Activated CD4-positive, alpha-beta T cell treated with anti-CD3 and anti-CD28 coated beads, Interleukin-2, amount 50 U/mL, for 48 hours (primary cell): ENCODE measurements at places on chromosomes 16 and 17.

GRCh38 chr17:34542700-34543336 lies 36.6 kb upstream of the TMEM132E start:
- DNase-seq, result peak; percentile 59

DNA sequence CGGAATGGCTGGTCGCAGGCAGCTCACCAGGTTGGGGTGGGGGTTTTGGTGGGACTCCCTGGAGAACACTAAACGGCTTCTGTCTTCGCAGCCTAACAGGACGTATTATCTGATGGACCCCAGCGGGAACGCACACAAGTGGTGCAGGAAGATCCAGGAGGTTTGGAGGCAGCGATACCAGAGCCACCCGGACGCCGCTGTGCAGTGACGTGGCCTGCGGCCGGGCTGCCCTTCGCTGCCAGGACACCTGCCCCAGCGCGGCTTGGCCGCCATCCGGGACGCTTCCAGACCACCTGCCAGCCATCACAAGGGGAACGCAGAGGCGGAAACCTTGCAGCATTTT lies 59.7 kb downstream of the PDPK1 start:
- DNase-seq, result no peak

- DNase-seq, result no peak
These were observed 30.5 kb downstream of the TXNDC11 start for GRCh38 chr16:11712122-11712521.

DNA sequence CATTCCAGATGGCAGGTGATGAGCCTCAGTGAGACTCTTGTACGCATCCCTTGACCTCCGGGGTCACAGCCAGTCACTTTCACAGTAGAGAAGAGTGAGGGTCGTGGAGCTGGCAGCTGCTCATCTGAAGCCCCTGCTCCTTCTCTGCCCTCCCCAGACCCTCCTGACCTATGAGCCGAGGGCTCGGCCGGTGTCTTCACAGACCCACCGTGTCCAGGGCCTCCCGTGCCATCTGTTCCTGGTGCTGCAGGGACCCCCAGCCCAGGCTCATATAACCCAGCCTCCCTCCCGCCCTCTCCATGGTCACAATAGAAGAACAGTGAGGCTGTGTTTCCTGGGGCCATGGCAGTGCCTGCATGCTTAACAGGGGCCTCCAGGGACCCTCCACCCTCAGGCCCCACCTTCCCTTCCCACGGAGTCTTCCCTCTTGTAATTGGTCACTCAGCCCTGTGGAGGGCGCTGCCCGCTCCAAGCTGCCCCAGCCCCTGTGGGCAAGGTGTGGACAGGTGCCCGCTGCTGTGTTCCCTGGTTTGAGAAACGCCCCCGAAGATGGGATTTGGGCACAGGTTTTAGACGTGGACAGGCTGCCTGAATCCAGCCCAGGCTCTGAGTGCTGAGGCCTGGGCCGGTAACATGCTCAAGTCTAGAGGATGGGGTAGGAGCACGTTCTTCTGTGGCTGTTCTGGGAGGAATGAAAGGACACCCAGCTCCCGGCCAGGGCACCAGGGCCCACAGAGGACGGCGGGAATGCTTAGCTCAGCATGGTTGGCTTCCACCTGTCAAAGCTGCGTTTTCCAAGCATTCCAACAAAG lies 38.7 kb downstream of the ACSF3 start:
- no peak for DNase-seq

- no peak for DNase-seq
These were observed 79.8 kb upstream of the TMEM97 start for GRCh38 chr17:28239271-28239624.

- DNase-seq, result no peak
These were observed 55.1 kb upstream of the CLEC3A start for GRCh38 chr16:77967054-77967904.

DNA sequence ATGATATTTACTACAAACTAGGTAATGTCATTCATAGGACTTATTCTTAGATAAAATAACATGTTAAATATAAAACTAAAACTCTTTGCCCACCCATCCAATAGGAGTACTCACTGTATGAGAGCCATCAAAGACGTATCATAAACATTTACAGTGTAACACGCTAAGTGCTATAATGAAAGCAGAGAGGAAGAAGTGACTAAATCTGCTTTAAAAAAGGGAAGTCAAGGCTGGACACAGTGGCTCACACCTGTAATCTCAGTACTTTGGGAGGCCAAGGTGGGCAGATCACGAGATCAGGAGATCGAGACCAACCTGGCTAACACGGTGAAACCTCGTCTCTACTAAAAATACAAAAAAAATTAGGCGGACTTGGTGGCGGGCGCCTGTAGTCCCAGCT lies 32.4 kb downstream of the SPAG9 start:
- no peak for DNase-seq

GRCh38 chr16:67489401-67490083 lies 6.2 kb upstream of the AGRP start:
- no peak for DNase-seq

- no peak for DNase-seq
These were observed 66.6 kb upstream of the CHMP6 start for GRCh38 chr17:80924807-80925610.

GRCh38 chr16:21592191-21592590 lies 7.2 kb upstream of the METTL9 start:
- no peak for DNase-seq

DNA sequence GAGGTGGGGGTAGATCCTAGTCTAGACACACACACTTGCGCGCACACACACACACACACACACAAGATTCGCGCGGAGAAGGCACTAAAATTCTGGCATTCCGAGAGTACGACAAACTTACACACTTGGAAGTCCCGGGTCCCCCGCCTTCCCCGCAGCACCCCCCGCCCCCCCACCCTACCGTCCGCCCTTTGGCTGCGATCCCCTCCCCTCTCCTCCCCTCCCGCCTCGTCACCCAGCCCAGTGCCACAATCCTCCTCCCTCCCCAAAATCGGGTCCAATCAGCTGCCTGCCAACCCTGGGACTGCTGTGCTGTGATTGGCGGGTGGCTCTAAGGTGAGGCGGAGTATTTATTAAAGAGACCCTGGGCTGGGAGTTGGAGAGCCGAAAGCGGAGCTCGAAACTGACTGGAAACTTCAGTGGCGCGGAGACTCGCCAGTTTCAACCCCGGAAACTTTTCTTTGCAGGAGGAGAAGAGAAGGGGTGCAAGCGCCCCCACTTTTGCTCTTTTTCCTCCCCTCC lies at the start of gene SOX9:
SOX9 (plus strand) TSS at position 379 of the 522 bp plus-strand sequence. CDS start 372 bp downstream, outside the sequence.
- DNase-seq, result no peak

GRCh38 chr16:9219813-9220212 lies 128.4 kb downstream of the HAPSTR1 start:
- no peak for DNase-seq

- no peak for DNase-seq
These were observed 44.5 kb upstream of the SSTR5 start for GRCh38 chr16:1028056-1028455.

- no peak for DNase-seq
These were observed 4.3 kb downstream of the SPDYE4 start for GRCh38 chr17:8753976-8754440.

DNA sequence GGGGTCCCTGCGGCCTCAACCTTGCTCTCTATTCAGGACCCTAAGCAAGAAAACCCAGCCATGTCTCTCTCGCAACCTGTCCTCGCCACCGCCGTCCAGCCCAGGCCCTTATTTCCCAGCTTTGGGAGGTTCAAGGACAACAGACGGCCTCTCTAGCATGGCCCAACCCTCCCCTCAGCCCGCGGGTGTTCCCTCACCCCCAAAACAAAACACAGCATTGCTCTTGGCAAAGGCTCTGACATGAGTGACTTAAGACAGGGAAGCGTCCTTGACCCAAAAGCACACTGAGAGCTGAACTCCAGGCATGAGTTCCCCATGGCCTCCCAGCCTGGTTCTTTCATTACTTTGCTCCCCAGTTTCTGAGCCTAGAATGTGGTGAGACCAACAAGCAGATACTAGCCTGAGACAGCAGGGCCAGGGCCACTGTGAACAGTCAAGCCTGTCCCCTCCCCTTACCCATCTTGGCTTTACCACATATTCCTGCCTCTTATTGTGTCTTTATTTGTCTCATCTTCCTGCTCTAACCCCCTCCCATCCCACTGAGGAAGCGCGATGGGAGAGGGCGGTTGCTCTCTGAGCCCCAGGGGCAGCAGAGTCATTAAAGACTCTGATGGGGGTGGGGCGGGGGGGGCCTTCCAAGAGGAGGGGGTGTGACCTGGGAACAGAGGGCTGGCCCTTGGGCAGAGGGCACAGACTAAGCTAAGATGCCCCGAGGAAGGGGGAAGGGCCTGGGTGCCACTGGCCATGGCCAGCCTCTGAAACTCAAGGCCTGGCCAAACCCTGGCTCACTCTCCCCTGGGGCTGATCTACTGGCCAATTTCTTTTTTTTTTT lies 11.8 kb downstream of the SREBF1 start:
- DNase-seq, result no peak

GRCh38 chr17:72491102-72491501 lies 370.3 kb downstream of the SOX9 start:
- no peak for DNase-seq

GRCh38 chr16:68072038-68072695 lies 13.0 kb upstream of the NFATC3 start:
- DNase-seq, result no peak

DNA sequence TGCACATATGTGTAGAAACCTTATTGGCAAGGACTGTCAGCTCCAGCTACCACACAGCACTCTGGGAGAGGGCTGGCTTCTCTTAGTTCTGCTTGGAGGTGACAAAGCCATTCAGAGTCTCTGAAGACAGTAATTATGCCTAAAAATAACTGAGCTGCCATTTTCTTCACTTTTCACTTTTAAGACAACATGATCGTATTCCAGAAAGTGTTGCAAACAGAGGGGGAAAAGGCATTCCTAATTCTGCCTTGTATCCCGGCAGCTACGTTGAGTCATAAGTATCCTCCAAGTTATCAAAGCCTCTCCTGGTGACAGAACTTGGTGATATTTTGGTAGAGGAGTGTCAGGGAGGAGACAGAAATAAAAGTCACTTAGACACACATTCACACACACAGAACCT lies 327.7 kb downstream of the HAPSTR1 start:
- DNase-seq, result no peak

- no peak for DNase-seq
These were observed 628 bp upstream of the ZNF18 start for GRCh38 chr17:11997972-11998233.

GRCh38 chr16:53084746-53085334 lies 30.0 kb downstream of the CHD9 start:
- no peak for DNase-seq

DNA sequence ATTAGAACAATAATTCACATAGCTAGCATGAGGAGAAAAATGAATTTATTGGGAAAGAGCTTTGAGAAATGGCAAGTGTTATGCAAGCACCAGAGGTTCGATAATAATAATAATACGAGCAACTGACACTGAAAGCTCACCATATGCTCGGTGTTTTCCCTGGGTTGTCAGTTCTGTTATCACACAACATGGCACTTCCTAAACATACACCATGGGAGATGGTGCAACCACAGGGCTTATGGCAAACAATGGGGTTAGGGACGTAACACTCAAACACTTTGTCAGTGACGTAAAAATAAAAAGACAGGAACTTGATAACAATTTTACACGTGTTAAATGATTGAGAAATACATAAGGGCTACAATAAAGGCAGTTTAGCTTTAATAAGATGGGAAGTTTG lies 23.7 kb downstream of the OR1D5 start:
- DNase-seq, result no peak

GRCh38 chr16:10641555-10641952 lies 53.2 kb downstream of the TEKT5 start:
- no peak for DNase-seq

- no peak for DNase-seq
These were observed 114.0 kb downstream of the CMIP start for GRCh38 chr16:81558444-81559175.

DNA sequence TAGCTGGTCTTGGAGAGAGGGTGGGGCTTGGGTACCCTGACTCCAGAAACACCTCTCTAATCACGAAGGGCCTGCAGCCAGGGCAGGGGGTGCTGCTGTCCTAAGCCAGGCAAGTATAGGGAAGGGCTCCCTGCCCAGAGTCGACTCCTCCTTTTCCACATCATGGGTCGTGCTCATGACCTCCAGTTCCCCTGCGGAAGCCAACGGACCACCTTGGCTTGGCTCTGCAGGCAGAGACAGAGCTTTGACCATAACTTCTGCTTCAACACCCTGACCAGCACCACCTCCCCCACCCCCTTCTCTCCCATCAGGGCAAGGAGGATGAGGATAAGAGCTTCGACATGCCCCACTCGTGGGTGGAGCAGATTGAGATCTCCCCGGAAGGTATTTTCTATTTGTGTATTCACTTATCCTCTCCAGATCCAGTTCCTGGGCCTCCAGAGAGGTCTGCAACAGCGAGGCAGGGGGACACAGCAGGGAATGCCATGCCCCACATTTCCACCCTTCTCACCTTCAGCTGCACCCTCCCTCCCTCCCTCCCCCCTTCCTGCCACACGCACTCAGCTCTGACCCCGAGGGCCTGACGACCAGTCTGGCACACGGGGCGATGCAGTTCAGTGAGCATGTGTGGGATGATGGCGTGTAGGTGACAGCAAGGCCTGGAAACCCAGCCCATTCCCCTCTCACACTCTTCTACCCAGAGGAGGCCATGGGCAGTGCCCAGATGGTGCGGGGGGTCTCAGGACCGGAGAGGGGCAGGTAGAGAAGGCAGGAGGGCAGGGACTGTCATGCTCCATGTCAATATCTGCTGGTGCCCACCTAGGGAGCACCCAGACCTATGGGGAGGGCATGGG lies 14.0 kb upstream of the KATNB1 start:
- no peak for DNase-seq

- DNase-seq, result no peak
These were observed 1.6 kb downstream of the AMFR start for GRCh38 chr16:56423584-56424403.

- DNase-seq, result no peak
These were observed 92.0 kb downstream of the PRKCB start for GRCh38 chr16:23927796-23928195.
